Heart left ventricle (tissue), 16 donors: ENCODE measurements at places on chromosomes 2 and 18. TPM values are rescaled to one million over a fixed set of nuclear protein-coding genes. Genes with fewer than 3 reads are reported as not detected.

The C1QL2 gene
- total RNA-seq: not detected

GRCh38 chr2:211931314-211931713 lies 607.3 kb downstream of the ERBB4 start:
- DNase-seq: no peak

The STPG4 gene
- total RNA-seq: not detected

DNA sequence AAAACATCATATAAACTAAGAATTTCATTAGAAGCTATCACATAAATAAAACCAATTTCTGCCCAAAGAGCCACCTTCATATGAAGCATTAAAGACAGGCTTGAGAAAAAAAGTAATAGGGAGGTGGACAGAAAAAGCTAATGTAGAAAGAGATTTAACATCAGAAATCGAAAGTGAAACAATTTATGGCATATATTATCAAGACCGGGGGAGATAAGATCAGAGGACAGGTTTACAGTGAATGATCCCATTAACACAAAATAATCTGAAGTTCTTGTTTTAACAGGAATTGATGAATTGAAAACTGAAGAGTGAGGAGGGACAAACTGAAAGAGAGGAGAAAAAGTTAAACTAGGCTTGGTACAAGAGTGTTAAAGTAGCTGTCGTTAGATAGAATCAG lies 786.3 kb upstream of the FSHR start:
- DNase-seq: no peak

- no peak for DNase-seq
Observed at GRCh38 chr2:217923007-217923686, 79.6 kb downstream of the TNS1 start.
